ENCODE measurements at places on chromosomes 2 and 18.

- no peak for DNase-seq
Measured at GRCh38 chr18:45589356-45590035, 25.8 kb upstream of the SLC14A2 start.

- no peak for DNase-seq
Measured at GRCh38 chr2:198072655-198073054, 268.3 kb downstream of the PLCL1 start.

DNA sequence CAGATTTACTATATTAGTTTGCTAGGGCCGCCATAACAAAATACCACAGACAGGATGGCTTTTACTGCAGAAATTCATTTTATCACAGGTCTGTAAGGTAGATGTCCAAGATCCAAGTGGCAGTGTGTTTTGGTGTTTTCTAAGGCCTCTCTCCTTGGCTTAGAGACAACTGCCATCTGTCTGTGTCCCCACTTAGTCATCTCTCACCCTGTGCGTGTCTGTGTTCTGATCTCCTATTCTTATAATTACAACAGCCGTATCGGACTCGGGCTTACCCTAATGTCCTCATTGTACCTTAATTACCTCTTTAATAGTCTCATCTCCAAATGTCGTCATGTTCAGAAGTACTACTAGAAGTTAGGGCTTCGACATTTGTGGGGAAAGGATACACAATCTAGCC, 362.3 kb upstream of the CDH19 start:
- no peak for DNase-seq

GRCh38 chr2:49857371-49858112, 703.2 kb upstream of the FSHR start:
- DNase-seq, result no peak

- DNase-seq, result no peak
Measured at GRCh38 chr18:59423259-59423658, 64.2 kb upstream of the LMAN1 start.

GRCh38 chr2:226227341-226227740, 572.3 kb downstream of the IRS1 start:
- no peak for DNase-seq

DNA sequence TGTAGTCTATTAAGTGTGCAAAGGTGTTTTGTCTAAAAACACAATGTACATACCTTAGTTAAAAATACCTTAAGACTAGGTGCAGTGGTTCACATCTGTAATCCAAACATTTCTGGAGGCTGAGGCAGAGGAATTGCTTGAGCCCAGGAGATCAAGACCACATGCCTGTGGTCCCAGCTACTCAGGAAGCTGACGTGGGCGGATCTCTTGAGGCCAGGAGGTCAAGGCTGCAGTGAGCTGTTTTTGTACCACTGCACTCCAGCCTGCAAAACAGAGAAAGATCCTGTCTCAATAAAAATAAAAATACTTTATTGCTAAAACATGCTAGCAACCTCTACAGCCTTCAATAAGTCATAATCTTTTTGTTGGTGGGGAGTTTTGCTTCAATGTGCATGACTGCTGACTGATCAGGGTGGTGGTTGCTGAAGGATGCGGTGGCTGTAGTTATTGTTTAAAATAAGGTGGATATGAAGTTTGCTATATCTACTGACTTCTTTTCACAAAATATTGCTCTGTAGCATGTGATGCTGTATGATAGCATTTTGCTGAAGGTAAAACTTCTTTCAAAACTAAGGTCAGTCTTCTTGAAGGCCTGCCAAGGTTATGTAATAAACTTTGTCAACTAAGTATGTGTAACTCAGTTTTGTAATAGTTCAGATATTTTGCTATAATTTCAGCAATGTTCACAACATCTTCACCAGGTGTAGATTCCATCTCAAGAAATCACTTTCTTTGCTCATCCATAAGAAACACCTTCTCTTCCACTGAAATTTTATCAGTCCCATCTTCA, 1238.0 kb upstream of the NRXN1 start:
- DNase-seq, result no peak

DNA sequence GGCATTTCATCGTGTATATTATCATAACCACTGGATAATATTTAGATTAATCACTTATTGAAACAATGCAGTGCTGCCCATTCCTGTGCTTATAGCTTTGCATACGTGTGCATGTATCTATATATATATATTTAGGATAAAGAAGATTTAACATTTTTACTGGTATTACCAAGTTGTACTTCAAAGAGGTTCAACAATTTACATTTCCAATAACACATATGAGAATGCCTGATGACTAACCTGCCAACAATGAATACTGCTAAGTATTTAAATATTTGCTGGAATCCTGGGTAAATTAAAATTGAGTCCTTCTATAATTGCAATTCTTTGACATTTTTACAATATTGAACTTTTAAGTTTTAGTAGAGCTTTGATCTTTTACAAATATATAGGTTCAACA, 111.4 kb downstream of the SLC39A10 start:
- DNase-seq, result no peak

- DNase-seq, result no peak
Measured at GRCh38 chr2:205681401-205682238, 681 bp upstream of the NRP2 start.

GRCh38 chr2:234796045-234796591, 155.7 kb upstream of the SH3BP4 start:
- DNase-seq, result peak; percentile 73

- DNase-seq, result no peak
Measured at GRCh38 chr2:17515652-17516051, 2.6 kb downstream of the RAD51AP2 start.
